ENCODE measurements at places on chromosomes 16 and 17.

DNA sequence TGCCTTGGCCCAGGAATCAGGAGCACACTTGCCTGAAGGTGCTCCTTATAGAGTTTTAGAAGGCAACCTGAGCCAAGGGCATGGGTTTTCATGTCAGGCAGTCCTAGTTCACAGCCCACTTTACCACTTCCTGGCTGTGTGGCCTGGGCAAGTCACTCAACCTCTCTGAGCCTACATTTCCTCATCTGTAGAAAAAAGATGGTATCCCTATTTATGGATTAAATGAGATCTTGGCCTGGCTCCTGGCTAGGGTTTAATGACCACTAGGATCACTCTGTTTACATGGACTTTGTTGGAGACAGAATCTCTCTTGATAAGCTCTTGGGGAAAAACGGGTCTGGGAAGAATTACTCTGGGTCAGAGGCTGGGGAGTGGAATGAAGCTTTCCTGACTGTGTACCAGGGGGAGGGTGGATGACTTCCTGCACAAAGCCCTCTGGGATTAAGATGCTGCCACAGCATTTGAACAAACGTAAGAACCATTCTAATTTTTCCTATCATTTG lies 2.3 kb downstream of the MT2A start:
- no peak for DNase-seq

DNA sequence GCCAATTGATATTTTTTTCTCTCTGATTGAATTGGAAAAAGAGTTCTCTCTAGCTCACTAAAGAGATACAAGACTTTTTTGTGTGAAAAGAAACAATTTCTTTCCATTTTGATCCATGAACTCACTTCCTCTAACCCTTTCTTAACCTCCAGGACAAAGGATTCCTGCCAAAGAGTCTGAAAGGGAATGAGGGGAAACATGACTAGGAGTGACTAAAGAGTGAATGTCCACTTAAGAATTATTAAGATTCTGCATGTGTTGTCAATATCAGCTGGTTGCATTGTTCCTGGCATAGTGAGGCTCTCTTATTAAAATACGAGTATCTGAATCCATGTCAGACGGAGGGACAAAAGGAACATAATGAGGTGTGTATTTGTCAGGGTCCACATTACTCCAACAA lies 344.7 kb downstream of the GRIN2A start:
- DNase-seq = no peak

DNA sequence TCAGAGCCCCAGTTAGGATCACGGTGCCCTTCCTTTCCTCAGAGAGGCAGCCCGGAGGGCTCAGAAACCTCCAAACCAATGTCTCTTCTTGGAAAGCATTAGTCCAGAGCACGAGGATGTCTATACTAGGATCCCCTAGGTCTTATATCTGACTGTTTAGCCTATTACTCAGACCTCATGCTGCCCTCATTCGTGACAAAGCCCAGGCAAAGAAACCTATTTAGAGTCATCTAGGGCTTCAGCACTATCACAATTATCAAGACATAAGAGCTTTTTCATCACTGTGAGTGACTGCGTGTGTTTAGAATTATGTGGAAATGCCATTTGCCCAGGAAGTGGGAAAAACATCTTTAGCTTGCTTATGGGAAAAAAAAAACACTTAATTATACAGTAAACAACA lies 159.8 kb upstream of the NOL11 start:
- DNase-seq = no peak

DNA sequence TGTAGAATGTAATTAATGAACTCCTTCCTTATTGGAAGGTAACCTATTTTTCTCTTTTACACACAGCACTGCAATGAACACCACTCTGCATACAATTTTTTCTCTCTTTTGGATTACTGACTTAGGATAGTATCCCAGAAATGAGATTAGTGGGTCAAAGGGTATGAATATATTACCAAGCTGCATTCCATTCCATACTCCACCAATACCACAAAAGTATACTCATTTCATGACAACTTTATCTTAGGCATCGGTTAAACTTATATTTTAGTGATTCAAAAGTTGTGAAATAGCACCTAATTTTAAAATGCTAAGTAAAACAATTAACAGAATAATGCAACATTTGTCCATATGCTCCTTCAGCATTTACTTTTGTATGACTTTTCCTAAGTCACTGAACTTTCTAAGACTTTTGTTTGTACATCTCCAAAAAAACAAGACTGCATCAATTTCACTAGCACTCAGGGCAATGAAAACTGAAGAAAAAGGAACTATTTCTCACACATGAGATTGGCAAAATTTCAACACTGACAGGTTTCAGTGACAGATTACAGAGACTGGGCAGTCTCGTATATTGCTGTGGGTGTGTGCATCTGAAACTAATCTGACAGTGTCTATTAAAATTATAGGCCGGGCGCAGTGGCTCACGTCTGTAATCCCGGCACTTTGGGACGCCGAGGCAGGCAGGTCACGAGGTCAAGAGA lies 32.1 kb downstream of the HELZ start:
- DNase-seq = no peak

DNA sequence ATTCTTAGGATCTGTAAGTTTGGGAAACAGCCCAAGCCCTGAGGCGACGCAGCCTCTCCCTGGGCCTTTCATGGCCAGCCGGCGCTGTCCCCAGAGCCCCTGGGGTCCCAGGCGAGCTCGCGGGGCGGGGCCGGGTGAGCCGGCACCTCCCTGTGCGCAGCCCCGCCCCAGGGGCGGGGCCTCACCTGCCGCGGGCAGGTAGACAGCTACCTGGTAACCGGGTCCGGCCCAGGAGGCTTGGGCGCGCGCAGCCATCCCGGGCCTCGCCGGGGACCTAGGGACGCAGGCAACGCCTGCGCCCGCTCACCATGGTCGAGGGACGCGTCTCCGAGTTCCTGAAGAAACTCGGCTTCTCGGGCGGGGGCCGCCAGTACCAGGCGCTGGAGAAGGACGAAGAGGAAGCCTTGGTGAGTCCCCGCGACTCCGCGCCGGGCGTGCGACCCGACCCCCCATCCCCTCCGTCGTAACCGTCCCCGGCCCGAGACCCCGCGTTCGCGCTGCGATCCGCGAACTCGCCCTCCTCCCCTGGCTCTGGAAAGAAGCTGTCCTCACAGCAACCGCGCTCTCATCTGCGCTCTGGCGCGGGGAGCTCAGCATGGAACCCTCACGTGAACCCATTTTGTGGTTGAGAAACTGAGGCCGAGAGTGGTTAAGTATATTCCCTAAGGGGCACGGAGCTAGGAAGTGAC lies at the start of gene ATP2C2:
TSS of gene ATP2C2 (plus strand) at position 231 of the 689 bp plus-strand sequence. CDS start at position 309, 78 bp downstream.
- no peak for DNase-seq
